Esophagus muscularis mucosa (tissue), 4 donors: ENCODE measurements at places on chromosomes 4 and X. TPM values are rescaled to one million over a fixed set of nuclear protein-coding genes. Genes with fewer than 3 reads are reported as not detected.

DNA sequence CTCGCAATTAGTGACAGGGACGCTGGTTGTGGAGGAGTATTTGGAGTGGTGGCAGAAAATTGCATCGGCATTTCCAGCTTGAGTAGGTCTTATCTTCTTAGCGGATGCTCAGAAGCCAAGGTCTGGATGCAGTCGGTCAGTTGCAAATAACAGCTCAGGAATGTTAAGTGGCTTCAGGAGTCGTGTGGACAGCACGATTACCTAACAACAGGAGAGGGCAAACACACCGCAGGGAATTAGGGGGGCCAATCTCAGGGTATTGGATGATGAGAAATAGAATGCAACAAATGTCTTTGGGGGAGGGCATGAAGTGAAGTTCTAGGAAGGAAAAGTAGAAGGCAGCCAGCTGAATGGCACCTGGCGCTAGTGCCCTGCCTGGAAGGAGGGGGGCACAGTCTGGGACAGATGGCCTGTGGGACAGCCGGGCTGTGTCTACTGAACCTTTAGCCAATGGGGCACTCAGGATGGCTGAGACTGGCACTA is 11.8 kb downstream of the RASL11B start:
- no peak for DNase-seq

The MID1 gene
- 14.1 TPM for total RNA-seq

The NXF2B gene
- total RNA-seq, result not detected

DNA sequence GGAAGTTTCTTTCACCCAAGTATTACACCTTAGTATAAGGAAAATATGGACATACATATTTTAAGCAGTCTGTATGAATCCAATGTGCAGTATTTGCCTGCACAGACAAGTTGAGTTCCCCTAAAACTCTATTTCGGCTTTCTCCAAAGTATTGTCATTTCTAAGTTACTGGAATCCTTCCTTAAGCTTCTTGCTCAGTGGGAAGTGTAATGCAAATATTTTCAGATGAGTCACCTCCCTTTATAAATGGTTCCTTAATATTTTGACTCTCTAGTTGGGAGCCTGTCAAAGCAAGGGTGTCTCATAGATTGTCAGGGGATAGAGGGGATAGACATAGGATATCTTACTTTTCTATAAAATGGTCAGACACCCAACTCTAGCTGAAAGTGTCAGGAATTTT is 178.6 kb downstream of the NAA11 start:
- DNase-seq, result no peak

The TRPC5OS gene
- not detected for total RNA-seq

GRCh38 chr4:106851726-106852125 is 184.4 kb downstream of the DKK2 start:
- DNase-seq, result no peak

DNA sequence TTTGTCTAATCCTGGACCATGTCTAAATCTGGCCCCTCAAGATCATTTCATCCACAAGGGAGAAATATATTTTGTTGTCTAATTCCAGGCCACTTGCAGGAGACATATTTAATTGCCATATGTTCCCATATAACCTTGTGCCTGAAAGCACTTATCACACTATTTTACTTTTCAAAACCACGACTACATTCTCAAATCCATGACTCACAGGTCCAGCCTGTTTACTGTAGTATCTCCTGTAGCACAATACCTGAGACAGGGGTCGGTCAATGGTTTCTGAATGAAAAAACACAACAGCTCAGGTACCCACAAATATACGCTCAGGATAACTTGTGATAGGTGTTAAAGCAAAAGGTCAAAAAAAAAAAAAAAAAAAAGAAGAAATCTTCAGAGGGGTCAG is 60.9 kb downstream of the SEC24D start:
- no peak for DNase-seq

GRCh38 chr4:61921920-61922319 is 721.8 kb downstream of the ADGRL3 start:
- DNase-seq, result no peak

The LRAT gene
- total RNA-seq, result 0.19 TPM

GRCh38 chrX:97704881-97705280 is 821.2 kb downstream of the RPA4 start:
- no peak for DNase-seq

DNA sequence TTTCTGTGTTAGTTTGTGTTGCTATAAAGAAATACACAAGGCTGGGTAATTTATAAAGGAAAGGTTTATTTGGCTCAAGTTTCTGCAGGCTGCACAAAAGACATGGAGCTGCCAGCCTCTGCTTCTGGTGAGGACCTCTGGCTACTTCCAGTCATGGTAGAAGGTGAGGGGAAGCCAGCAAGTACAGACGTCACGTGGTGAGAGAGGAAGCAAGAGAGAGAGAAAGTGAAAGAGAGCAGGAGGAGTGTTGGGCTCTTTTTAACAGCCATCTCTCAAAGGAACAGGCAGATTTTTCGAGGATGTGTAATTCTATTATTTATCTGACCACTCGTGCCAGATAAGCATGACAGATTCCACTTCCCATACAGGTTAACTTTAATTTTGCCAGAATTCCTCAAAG is 1199.1 kb downstream of the ADGRL3 start:
- DNase-seq, result no peak

GRCh38 chrX:20971250-20971649 is 403.0 kb upstream of the CNKSR2 start:
- no peak for DNase-seq

DNA sequence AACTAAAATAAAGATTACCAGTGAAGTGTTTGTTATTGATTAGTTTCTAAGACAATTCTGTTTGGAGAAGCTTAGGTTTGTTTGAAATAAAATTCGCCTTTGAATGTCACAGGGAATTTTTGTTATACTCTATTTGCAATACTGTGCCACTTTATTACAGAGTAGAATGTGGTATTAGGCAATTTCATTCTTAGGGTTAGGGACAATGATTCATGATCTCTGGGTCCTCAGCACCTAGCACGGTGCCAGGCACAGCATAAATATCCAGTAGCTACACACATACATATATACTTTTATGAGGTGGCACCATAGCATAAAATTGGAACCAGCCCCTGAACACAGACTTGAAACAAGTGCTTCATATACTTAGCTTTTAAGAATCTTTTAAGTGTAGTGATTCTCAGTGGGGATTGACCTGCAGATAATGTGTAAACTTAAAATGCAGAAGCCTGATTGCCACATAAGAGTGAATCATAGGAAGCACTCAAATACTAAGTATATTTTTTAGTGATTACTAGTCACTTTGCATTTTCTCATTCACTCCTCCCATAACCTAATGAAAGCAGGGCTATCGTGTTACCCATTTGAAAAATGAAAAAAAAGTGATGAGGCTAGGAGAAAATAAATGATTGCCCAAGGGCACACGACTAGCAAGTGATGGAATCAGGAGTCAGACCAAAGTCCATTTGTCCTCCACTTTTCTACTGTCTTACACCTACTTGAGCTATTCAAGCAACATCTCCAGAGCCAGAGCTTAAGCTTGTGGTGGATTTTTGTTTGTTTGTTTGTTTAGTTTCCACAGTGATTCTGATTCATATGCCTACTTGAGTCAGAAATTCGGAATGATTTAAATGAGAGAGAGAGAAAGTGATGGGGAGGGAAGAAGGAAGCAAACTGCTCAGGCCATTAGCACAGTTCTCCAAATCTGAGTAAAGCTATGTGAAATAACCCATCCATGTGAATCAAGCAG is 366.0 kb upstream of the FGF13 start:
- DNase-seq, result no peak

DNA sequence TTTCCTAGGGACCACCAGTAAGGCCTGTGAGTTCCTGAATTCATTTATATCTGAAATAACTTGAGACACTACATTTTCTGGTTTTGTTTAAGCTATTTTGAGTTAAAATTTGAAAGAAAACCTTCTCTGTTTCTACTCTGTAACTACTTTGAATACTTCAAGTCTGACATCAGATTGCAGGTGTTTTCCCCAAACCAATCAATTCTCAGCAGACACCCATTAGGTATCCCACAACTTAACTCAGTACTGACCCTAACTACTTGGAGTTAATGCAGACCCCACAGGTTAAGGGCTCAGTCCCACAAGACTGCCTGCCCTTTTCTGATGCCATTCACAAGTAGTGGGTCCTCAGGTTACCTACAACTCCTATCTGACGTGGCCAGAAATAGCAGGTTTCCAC is 1100.0 kb upstream of the SLIT2 start:
- no peak for DNase-seq

GRCh38 chrX:7606039-7606652 is 236.8 kb upstream of the VCX start:
- DNase-seq, result no peak

The OPHN1 gene
- total RNA-seq, result 5.1 TPM
